DMS79 (cell line): ENCODE measurements at places on chromosomes 4 and X.

DNA sequence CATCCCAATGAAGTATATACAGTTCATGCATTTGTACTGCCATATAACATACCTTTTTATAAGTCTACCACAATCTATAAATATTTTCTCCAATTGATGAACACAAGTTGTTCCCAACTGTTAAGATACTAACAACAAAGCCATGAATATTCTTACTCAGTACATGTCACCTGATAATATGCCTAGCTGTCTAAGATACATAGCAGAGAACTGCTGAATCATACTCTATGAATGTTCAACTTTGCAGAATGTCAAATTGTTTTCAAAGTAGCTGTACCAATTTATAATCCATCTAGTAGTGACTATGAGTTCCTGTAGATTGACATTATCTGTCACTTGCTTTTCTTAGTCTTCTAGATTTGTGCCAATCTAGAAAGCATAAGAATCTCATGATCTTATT is 84.9 kb downstream of the RAB28 start:
- DNase-seq, result no peak

GRCh38 chr4:83075311-83076095 is 39.0 kb downstream of the PLAC8 start:
- DNase-seq, result no peak

- DNase-seq, result no peak
Observed at GRCh38 chrX:42536286-42536685, 241.7 kb downstream of the PPP1R2C start.

- no peak for DNase-seq
Observed at GRCh38 chrX:39852491-39852890, 245.3 kb downstream of the BCOR start.

DNA sequence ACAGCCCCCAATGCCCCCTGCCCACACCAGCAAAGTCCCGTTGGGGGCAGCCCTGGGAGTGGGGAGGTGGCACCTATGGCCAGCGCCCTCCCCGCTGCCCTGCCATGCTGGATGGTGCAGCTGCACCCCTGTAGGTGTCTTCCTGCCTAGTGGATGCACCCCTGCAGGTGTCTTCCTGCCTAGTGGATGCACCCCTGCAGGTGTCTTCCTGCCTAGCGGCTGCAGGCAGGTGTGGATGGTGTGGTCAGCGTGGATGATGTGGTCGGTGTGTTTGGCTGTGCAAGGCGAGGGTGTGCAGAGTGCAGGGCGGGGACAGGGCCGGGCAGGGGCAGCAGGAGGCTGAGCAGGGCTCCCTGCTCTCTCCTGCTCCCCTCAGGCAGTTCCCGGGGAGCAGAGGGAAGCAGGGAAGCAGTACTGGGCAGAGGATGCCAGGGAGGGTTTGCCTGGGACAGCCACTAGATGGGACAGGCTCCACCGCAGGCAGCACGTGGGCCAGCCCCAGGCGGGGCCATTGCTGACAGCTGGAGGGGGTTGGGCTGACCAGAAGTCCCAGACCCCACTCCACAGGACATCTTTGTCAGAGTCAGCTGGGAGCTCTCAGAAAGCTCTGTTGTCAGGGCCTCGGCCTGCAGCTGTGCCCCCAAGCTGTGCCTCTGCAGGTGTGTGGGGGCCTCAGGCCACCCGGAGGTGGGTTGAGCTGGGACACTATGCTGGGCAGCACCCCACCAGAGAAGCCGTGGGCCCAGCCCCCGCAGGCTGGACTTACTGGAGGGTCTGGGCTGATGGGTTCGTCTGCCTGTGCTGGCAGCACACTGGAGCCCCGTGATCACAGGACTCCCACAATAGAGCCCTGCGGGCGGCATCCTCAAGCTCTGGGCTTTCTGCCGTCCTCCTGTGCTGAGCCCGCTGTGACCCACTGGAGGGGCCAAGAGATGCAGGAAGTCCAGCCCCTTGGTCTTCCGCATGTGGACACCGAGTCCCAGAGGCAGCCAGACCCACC is 23.7 kb downstream of the DOK7 start:
- no peak for DNase-seq

GRCh38 chr4:22692736-22693135 is at the start of gene GBA3:
Gene GBA3, plus strand, starts transcription at chr4:22692937.
- no peak for DNase-seq

DNA sequence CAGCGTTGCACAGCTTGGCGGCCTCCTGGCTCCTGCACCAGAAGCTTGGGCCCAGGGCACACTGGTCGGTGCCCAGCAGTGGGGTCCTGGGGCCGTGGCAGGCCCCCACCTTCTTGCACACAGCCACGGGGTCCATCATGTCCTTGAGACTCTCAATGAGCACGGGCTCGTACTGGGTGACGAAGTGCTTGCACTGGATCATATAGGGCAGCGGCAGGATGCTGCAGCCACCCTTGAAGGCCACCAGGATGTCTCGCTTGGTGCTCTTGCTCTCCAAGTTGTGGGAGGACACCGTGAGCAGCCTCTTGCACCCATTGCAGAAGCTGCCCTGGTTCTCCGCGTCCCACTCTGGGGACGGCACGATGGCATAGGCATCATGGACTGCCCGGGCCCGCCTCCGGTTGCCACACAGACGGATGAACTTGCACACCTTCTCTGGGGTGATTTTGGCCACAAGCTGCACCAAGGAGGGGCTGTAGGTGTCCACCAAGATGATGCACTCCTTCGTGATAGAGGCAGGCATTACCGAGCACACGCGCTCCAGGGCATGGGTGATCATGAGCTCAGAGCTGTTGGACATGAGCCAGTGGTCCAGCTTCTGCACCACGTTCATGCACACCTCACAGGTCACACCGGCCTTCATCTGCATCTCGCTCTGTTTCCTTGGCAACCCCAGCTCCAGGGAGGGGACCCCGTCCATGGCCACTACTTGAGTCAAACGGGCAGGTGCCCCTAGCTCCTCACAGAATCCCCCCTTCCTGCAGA is 1.2 kb downstream of the PSAPL1 start:
- DNase-seq, result no peak

DNA sequence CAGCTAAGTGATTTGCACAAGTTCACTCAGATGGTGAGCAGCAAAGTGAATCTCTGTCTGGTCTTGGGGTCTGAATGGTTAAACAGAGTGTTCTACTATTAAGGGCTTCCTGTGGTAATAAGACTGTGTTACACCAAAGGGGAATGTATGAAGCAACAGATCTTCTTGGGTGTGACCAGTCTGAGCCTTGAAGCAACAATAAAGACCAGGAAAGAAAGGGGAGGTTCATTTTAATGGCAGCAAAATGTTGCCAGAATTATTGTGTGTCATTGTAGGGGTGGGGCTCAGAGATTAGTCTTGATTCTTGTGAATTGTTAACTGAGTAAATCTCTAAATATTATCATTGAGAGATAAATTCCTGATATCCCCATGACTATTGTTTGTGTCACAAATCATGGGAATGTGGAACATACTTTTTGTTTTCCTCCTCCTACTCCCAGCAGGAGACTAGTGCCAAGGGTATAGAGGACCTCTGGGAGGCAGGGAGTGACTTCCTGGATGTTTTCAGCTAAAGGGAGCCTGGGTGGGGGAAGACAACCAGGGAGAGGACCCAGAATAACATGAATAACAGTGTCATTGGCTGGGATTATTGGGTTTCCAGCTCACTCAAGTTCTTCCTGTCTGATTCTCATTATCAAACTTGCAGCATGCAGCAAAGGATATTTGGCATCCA is 141.4 kb upstream of the PAK3 start:
- DNase-seq, result no peak

DNA sequence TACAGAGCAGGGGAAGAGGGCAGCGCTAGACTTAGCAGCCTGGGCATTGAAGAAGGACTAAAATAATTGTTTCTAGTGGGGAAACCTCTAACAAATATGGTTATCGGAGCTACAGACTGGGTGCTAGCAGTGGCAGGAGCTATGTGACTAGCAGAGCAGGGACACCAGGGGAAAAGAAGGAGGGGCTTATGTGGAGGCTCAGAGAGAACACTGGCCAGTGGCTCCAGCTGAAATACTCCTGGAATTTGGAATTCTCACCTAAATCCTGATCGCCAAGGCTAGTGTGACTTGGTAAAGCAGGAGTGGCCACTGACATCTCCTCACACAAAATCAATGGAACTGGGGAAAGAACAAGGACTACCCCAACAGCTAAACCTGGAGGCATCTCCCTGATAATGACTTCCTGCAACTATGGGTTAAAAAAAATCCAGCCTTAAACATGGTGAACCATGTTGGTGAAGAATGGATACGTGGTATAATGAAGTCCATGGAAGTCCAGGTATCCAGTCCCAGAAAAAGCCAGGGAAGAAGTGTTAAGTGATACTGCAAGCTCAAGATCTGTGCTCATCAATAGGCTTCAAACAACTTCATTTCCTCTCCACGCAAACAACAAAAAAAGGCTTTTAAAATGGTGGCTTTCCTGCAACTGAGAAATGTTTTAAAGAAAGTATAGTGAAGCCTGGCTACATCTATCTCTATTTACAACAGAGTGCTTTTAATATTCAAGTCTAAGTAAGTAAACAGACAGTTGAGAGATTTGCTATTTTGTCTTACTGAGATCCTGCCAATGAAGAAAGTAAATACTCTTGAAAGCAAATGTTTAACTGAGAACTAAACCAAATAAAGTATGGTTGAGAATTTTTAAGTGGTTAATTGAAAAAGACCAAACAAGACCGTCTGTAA is 1.8 kb downstream of the TAPT1 start:
- DNase-seq, result no peak

DNA sequence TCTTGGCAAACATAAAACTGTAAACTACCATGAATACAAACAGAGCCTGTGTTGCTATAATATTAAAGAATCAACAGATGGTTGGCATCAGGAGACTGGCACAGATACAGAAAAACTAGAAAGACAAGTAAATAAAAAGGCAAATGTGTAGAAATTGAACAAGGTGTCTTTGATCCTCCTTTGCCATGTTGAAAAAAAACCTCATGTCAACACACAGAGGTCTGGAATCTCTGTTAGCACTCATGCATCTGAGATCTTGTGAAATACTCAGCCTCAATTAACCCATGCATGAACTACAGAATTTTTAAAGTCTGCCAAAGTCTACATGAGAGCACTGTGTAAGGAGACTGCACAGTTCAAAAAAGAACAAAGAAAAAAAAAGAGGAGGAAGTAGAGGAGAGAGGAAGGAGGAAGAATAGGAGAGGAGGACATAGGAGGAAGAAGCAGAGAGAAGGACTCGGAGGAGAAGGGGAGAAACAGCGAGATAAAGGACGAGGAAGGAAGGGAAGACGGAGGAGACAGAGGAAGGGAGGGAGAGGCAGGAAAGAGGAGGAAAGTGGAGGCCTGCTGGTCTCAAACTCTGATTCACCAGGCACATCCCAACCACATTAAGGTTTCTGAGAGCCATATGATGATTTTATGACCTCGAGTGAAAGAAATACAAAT is 52.8 kb downstream of the PRDM5 start:
- no peak for DNase-seq

DNA sequence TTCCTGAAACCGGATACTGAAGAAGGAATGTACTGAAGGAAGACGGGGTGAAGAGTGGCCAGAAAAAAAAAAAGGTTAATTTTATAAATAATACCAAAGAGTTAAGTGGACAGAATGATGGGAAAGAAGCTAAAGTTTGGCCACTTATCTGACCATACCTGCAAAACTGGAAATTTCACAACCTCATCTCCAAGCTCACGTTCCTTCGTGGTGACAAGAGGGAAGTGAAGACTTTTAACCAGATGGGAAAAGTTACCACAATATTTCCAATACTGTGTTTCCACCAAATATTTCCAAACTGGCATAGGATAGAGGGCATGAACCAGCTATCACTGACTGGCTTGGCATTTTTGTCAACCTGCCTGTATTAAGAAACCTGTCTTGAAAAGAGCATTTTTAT is 56.4 kb downstream of the MAML3 start:
- DNase-seq, result no peak

GRCh38 chr4:157706155-157706554 is 466.7 kb downstream of the GASK1B start:
- DNase-seq, result no peak

GRCh38 chrX:46698691-46699090 is 60.2 kb downstream of the SLC9A7 start:
- no peak for DNase-seq

- DNase-seq, result no peak
Observed at GRCh38 chr4:56215141-56215783, 172.0 kb downstream of the AASDH start.

DNA sequence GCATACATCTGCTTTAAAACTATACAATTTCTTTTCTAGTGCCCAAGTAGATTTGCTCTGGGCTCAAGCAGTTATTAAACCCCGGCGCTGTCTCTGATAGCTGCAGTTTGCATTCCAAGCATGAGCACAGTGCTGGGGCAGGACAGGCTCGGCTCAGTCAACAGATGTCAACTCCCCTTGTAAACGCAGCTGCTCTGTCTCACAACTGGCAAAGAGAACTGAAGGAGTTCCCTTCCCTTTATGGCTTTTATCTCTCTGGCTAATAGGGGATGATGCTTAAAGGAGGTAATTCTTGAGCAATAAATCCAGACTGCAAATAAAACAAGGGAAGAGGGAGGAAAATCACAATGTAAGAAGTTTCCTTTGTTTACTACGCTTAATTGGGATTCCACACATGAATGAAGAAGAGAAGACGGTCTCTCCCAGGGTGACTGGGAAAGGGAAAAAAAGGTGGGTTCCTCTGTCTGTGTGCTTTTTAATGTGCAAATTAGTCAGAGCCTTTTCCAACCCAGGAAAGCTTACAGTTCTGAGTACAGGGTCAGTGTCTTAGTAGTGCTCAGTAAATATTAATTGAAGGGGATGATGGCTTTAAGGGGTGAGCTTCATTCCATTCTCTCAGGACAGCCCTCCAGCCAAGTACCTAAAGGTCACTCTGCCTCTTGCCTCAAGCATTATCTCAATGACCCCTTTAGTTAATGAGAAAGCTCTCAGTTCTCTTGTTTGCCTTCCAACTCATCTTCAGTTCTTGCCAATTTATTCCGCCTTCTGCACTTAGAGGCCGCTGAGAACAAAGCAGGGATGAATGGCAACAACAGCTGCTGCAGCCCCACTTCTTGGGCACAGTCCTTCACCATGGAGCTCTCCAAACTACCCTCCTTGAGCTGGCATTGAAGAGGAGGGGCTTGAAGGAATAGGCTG is 155.7 kb upstream of the JADE1 start:
- DNase-seq, result peak; percentile 48

GRCh38 chrX:9569876-9570301 is 105.0 kb downstream of the TBL1X start:
- DNase-seq, result no peak
